ENCODE measurements at places on chromosomes 3 and 15.

- no peak for DNase-seq
Measured at GRCh38 chr15:36766449-36766848, 187.0 kb downstream of the CDIN1 start.

- no peak for DNase-seq
Measured at GRCh38 chr3:186939536-186939935, 9.2 kb downstream of the ST6GAL1 start.

DNA sequence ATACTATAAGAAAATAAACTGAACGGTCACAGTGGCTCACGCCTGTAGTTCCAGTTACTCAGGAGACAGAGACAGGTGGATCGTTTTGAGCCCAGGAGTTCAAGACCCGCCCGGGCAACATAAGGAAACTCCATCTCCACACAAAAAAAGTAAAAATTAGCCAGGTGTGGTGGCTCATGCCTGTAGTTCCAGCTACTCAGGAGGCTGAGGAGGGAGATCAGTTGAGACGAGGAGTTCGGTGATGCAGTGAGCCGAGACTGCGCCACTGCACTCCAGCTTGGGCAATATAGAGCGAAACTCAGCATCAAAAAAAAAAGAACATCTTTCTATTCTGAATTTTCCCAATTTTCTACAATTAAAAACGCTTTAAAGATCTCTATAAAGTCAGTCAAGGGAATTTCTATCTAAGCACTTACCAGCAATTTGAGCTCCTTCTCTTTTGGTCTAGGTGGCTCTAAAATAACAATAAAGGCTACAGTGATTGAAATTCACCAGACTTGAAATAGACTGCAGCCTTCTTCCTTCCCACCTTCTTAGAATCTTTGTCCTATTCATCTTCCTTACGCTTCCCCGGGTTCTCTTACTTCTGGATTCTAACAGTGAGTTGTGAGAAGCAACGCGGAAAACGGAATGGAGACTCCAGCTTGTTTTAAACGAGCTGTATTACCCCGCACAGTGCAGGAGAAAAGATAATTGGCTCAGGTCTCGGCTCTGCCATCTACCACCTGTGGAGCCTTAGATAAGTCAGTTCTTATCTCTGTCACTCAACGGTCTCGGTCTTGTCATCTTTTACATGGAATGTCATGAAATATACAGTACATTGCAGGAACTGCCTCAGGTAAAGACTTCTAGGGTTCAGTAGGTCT, 812 bp upstream of the SEC62 start:
- peak; percentile 20 for DNase-seq

GRCh38 chr3:13608969-13609725, 60.2 kb downstream of the FBLN2 start:
- no peak for DNase-seq

- no peak for DNase-seq
Measured at GRCh38 chr3:154588831-154589230, 158.8 kb upstream of the GPR149 start.

GRCh38 chr3:42051384-42052131, 39.6 kb upstream of the TRAK1 start:
- DNase-seq, result no peak

GRCh38 chr15:48855501-48856440, 22.2 kb upstream of the EID1 start:
- no peak for DNase-seq

DNA sequence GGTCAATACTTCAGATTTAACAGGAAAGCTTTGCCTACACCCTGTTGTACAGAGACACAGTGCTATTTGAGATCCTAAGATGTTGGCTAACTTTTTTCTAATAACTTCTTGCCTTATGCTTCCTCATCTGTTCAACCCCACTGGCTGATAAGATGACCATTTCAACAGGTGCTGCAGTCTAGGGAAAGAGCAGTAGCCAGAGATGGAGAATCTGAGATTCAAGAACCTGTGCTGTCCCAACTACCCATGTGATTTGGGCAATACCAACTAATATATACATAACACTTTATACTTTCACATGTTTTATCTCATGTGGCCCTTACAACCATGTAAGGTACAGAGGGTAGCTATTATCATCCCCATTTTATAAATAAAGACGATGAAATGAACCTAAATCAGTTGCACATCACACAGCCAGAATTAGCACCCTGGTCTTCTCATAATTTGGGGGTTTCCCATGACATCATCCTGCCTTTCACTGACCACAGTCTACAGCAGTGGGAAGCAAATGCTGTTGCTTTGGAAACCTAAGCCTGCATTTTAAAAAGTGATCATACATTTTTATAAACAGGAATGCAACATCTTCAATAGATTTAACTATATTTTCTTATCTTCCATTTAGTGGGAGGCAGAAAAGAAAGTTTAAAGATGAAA, 9.7 kb downstream of the TTC23 start:
- DNase-seq, result no peak

GRCh38 chr15:40090774-40091455, 17.8 kb downstream of the BMF start:
- no peak for DNase-seq

DNA sequence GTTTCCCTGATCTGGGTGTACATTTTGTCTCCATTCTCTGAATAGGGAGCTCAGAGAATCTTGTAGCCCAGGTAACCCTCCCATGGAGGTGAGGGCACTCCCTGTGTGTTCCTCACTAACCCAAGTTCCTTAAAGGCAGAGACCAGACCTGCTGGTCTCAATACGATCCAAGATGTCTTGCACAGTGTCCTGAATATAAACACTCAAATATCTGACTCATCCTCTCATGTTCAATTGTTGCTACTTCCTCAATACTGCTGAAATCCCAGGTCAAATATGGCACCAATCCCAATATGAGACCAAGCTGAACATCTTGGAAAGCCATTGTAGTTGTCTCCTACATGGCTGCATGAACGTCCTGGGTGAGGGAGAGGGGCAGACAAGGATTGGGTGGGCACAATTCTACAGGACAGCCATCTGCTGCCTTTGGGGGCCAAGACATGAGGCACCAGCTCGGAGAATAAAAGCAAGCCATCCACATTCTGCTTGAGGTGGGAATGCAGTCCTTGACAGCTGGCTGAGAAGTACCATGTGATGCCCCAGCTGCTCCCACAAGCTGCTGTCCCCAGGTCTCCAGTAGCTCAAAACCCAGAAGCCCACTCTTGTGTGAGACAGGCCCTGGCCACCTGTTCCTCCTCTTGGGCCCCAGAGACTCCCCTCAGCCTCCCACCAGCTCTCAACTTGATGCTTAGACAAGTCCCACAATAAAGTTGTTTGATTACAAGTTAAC, 18.2 kb downstream of the TBC1D2B start:
- no peak for DNase-seq

DNA sequence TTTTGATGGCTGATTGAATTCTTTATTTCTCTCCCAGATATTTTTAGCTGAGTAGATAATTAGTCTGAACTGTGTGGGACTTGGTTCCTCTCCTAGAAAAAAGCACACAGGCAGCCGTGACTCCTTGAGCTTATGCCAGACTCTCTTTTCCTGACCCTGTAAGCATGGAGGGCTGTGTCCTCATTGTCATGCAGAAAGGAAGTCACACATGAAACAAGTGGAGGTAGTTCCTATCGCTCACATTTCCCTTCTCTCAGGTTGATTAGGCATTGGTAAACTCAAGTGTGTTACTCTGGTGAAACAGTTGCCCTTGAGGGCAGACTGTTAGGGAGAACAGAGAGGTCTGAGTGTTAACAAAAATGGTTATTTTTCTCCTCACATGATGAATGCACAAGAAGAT, 6.3 kb upstream of the RTP4 start:
- DNase-seq, result no peak

DNA sequence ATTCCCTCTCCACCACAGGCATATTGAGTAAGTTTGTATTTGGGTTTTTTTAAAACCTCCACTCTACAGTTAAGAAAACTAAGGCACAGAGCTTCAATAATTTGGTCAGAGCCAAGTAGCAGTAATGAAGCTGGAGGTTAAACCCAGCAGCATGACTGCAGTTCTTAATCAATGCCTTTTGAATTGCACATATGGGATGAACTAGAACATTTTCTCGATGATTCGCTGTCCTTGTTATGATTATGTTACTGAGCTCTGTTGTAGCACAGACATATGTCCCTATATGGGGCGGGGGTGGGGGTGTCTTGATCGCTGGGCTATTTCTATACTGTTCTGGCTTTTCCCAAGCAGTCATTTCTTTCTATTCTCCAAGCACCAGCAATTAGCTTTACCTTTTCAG, 1.6 kb upstream of the CCR5 start:
- DNase-seq, result no peak

DNA sequence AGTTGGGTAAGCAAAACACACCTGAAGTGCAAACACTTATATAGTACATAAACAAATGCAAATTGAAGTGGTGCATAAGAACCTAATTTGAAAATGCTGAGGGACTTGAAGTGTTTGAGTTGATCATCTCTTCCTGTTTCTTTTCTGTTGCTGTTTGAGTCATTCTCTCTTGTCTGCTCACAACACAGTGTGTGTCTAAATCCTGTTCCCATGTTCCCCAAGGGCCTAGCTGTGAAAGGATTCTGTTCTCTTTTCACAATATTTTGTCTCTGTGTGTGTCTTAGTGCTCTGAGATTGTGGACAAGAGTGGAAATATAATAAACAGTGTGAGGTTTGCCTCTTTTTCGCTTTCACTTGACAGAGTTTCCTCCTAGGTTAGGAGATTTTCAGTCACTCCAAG, 6.1 kb downstream of the CD96 start:
- DNase-seq, result no peak

DNA sequence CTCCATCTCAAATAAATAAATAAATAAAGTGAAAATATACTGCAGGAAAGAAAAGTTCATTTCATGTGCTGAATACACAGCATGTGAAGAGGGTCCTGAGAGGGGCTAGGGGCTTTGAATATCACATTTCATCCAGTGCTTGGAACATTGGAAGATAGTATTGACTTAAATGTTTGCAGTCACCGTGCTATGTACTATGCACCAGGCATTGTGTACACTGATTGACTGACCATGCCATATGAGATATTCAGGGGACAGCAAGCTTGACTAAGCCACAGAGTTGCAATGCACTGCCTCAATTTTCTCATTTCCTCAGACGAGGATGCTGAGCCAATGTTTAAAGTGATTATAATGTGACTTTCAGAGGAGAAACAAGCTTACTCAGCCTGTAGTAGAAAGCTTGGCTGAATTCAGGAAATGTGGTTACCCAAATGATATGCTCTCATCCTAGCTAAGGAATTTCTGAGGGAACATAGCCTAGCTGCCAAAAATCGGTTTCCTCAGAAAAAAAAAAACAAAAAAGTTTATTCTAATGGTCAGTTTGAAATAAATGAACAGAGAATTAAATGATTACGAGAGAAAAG, 557.9 kb downstream of the FGF12 start:
- DNase-seq, result no peak

DNA sequence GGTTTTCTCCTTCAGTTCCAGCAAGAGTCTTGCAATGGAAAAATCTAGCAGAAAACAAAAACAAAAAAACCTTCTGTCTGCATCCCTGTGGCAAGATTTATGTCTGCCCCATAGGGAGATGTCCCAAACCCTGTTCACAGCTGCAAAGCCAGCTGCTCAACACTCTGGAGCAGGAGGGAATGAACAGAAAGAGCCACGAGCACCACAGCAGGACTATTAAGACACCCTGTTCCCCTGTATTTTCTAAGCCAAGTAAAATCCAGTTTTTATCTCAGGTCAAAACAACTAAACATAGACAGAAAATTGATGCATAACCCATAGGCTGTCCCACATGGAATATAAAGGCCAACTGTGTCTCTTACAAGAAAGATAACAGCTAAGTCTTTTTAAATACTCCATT, 357.9 kb downstream of the LSAMP start:
- no peak for DNase-seq

DNA sequence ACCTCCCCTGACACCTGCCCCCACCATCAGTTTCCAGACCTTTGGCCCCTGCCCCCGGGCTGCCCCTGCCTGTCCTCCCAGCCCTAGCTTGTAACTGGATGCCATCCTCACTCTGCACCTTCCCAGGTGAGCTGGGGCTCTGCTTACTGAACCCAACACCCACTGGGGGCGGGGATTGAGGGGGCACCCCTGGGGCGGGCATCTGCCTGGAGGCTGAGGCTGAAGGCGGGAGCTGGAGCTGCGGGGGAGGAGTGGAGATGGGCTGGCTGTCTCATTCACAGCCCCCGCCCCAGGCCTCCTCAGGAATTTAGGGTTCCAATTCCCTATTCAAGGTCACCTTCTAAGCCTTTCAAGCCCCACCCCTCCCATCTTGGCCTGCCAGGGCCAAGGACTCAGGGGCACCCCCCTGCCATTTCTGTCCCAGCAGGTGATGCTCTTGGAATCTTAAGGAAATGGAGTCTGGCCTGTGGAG, 17.7 kb downstream of the PIF1 start:
- DNase-seq, result no peak

DNA sequence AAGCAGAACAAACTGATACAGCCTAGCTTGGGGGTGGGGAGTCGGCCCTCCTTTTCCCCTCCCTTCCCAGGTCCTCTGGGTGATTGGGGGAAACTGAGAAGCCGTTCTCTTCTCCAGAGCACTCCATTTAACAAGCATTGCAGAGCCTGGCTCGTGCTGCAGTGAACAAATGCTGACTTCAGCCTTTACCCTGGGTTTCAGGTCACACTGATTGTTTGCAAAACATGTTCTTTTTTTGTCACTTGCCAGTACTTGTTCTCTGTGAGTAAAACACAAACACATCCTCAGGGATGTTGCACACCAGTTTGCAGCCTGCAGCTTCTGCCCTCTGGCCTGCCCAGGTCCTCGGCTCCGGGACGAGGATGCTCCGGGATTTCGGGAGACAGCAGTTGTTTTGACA, 132.8 kb downstream of the PGPEP1L start:
- DNase-seq, result no peak

DNA sequence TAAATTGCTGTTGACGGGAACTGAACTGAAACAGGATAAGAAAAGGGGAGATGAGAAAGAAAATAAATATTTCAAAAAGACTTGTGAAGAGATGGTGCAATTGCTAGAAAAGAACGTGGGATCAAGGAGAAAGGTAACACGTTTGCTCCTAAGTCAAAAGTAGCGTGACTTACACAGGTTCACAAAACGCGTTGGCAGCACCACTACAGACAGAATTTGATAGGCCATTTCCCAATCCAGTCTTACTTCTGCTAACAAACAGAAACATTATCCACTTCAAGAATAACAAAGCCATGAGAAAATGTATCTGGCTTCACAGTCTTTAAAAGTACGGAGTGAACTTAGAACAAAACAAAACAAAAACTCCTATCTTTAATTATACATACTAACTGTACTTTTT, 75.5 kb downstream of the DPH6 start:
- DNase-seq, result no peak

GRCh38 chr15:49558929-49559328, 61.7 kb downstream of the FAM227B start:
- DNase-seq, result no peak

- DNase-seq, result no peak
Measured at GRCh38 chr15:39275066-39275465, 305.8 kb upstream of the THBS1 start.

- DNase-seq, result no peak
Measured at GRCh38 chr3:189839576-189839975, 208.4 kb downstream of the TP63 start.

- DNase-seq, result no peak
Measured at GRCh38 chr3:142218703-142219102, 6.7 kb downstream of the GK5 start.

- DNase-seq, result no peak
Measured at GRCh38 chr15:49380912-49381311, 42.1 kb upstream of the FGF7 start.

- no peak for DNase-seq
Measured at GRCh38 chr15:33008284-33008995, 186.1 kb downstream of the FMN1 start.
